ENCODE measurements at places on chromosomes 5 and 9.

DNA sequence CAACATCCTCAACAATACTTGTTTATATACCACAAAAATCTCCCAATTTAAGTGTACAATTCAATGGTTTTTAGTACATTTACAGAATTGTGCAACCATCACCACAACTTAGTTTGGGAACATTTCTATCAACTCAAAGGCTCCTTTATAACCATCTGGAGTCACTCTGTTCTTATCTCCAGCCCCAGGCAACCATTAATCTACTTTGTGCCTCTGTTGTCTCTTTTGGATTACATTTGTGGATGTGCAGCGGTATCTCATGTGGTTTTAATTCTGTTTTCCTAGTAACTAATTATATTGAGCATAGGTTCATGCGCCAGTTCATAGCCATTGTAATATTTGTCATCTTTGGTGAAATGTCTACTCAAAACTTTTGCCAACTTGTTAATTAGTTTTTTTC is 14.4 kb downstream of the ADAMTS19 start:
- DNase-seq: no peak

DNA sequence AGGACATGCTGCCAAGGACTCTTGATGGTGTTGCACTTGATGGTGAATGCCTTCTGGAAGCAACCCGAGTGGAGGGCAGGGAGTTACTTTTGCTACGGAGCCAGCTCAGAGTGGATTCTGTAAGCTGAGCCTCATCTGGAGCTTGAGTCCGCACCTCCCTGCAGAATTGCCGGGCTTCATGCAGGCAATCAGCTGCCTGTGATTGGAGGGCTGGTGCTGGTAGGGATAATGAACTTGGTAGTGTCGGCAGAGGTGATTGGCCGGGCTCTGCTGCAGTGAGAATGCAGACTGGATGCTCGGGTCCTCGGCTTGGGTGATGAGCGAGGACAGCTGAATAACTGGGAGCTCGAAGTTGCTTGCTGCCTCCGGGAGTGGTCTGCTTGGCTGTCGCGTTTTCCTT is 23.1 kb downstream of the SLC25A25 start:
- no peak for DNase-seq

- no peak for DNase-seq
Observed at GRCh38 chr5:146291421-146292074, 47.1 kb upstream of the POU4F3 start.

- DNase-seq: no peak
Observed at GRCh38 chr5:7856855-7857254, 5.9 kb upstream of the CFAP90 start.

- no peak for DNase-seq
Observed at GRCh38 chr9:138117101-138117750, 239.6 kb downstream of the CACNA1B start.

DNA sequence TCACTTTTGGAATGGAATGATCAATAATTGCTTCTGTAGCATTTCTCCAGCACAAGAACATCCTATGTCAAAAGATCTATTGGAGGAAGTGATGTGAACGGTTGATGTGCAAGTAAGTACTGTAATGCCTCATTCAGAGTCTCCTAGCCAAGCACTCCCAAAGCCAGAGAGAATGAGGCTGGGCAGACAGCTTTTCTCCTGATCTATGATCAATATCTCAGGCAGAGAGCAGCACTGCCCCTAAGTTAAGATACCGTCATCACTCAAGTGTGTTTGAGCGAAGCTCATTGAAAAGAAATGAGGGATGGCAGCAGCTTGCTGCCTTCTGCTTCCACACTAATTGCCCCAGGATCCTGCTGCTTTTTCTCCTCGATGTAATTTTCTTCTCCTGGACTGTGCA is 324.1 kb upstream of the GRAMD2B start:
- DNase-seq: no peak

DNA sequence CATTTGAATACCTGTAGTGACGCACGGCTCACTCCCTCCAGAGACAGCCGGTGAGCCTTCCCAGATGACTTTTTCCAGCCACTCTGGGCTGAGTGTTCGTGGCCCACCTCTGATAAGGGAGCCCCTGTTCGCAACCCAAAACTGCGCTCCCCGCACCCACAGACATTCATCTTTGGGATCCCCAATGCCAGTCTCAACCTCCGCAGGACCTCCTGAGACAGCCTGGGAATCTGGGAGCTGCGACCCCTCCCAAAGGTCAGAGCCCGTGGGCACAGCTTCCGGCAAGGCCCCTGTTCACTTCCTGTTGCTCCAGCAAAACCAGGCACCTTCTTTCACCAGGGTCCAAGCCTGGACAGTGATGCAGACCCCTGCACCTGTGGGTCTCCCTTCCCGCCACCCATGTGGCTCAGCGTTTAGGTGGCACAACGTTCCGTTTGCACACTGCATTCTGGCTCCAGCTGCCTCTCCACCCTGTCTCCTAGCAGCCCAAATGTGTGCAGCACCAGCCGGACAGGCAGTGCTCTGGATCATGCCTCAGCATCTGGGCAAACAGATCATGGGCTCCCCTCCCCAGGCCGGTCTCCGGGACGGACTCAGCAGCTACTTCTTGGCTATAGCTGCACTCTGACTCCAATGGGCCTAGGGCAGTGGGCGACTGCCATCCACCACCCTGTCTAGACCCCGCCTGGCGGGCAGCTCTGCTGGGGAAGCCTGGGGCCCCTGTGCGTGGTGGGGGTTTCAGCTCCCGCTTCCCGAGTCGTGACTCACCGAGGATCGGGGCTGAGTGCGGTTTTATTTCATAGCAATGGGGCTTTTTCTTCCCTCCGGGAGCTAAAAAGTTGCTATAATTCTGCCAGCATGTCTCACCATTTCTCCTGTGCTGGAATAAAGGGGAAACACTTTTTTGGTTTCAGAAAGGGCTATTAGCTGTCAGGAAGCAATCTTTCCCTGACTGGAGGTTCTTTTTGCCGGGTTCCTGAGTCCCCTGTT is 156.0 kb downstream of the OLFM1 start:
- no peak for DNase-seq

- no peak for DNase-seq
Observed at GRCh38 chr5:158373608-158374395, 514.9 kb upstream of the CLINT1 start.

DNA sequence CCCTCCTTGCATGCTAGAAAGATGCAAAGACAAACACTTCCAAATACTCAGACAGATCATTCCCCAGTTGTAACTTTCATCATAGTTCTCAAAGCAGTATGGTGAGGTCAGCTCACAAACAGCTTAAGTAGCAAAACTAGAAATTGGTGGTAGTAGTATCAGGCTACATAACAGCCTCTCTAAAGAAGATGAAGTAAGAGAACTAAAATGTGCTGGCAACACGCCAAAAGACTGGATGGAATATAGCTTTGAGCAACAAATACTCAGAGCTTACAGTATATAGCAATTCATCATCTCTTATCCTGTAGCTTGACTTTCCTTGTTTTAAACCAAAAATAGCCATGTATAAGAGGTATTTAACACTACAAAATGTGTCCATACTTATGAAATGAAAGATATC is 7.5 kb downstream of the PFDN1 start:
- peak; percentile 85 for DNase-seq

GRCh38 chr9:73370053-73370452 is 218.4 kb downstream of the ANXA1 start:
- no peak for DNase-seq

GRCh38 chr9:83270116-83270515 is 207.2 kb upstream of the RASEF start:
- DNase-seq: no peak

DNA sequence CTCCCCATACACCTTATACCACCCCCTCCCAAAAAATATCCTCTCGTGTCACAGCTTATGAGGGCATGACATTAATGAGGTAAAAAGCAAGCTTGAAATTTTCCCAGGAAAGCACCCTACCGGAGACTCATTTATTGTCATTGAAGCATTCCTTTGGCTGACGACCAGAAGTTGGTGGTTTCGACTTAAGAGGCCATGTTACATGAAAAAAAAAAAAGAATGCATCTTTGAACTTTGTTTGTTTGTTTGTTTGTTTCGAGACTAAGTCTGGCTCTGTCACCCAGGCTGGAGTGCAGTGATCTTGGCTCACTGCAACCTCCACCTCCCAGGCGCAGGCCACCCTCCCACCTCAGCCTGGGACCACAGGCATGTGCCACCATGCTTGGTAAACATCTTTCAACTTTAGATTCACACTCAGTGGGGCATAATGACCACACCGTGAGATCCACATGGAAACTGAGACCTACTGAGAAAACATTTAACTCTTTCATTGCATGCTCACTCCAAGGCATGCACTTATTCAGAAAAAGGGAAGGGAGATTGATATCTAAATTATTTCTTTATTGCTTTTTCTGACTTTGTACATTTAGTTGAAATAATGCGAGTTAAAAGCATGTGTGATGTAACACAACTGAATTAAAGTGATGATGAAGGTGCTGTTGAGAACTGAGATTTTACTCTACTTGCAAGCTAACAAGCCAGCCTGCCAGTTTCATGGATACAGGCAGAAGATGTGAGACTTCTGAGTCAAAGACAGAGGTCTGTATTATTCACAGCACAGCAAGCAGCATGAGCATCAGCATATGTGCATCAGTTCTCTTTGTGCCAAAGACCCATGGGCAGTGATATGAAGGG is 5.1 kb upstream of the RAB14 start:
- DNase-seq: no peak

DNA sequence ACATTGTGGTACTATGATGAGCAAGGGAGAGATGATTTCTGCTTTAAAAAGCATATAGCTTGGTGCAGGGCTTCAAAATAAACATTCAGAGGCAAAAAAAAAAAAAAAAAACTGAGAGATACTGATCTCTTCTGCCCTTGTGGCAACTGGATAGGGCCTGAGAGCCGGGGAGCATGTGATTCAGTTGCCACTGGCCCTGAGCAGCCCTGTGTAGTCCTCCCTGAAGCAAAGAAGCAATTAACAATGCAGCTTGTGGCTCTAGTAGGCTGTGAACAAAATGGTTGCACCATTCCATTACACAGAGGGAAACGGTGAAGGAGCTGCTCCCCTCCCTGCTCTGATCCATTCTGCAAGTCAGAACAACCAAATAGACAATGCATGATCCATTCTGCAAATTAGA is 347.5 kb upstream of the DAB2 start:
- DNase-seq: no peak

DNA sequence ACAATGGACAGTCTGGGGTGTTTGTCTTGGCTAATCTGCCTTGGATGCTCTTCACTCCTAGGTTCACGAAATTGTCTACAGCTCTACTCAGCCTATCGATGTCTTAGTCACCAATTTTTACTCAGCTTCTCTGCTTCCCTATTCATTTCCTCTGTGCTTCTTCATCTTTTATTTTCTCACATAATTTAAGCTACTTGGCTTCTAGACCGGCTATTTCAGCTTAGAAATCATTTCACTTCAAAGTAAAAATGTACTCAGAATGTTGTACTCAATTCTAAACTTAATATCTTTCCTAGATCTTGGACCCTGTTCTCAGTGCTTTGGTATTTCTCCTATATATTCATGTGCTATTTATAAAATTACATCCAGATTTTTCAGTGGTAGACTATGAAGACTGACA is 430.0 kb upstream of the FTMT start:
- DNase-seq: no peak

DNA sequence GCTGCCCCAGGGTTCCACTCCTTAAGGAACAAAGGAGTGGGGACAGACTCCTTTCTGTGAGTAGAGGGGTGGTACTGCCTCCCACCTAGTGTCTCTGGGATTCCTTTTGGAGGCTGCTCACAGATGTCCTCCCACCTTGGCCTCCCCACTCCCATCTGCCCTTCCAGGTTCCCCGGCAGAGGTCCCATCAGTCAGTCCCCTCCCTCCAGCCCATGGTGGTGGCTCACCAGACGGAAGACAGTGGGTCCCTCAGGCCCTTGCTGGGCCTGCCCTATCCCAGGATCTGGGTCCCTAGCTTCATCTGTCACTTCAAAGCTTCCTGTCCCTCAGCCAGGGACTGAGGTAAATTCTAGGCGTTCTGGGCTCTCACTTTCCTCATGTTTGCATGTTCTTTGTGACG is 35.6 kb upstream of the NEK6 start:
- DNase-seq: no peak

DNA sequence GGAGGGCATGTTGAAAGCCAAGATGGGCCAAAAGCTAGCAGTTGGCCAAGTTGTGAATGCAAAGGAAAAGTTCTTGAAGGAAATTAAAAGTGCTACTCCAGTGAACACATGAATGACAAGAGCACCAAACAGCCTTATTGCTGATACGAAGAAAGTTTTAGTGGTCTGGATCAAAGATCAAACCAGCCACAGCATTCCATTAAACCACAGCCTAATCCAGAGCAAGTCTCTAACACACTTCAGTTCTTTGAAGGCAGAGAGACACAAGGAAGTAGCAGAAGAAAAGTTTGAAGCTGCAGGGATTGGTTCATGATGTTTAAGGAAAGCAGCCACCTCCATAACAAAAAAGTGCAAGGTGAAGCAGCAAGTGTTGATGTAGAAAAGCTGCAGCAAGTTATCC is 71.6 kb downstream of the ERCC6L2 start:
- no peak for DNase-seq

DNA sequence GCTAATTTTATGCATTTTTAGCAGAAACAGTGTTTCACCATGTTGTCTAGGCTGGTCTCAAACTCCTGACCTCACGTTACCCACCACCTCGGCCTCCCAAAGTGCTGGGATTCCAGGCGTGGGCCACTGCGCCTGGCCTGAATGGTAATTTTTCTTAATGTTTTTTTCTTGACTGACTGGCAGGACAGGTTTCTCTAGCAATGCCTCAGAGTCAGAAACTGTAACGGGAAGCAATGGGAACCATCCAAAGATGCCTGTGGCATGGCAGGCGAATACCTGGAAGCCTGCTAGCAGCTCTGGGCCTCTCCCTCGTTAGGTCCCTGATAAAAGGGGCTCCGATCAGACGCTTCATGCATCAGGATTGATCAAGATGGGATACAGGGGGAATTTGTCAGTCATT is 639.2 kb downstream of the NR2F1-AS1 start:
- no peak for DNase-seq
